ENCODE measurements at places on chromosomes 7 and 10. TPM values are rescaled to one million over a fixed set of nuclear protein-coding genes. Genes with fewer than 3 reads are reported as not detected.

- DNase-seq: no peak
These were observed 66.8 kb upstream of the DNAJB6 start for GRCh38 chr7:157270060-157270444.

GRCh38 chr10:24415455-24416125 is 206.7 kb downstream of the KIAA1217 start:
- DNase-seq: no peak

- no peak for DNase-seq
These were observed 105.9 kb downstream of the CPEB3 start for GRCh38 chr10:92184977-92185376.

DNA sequence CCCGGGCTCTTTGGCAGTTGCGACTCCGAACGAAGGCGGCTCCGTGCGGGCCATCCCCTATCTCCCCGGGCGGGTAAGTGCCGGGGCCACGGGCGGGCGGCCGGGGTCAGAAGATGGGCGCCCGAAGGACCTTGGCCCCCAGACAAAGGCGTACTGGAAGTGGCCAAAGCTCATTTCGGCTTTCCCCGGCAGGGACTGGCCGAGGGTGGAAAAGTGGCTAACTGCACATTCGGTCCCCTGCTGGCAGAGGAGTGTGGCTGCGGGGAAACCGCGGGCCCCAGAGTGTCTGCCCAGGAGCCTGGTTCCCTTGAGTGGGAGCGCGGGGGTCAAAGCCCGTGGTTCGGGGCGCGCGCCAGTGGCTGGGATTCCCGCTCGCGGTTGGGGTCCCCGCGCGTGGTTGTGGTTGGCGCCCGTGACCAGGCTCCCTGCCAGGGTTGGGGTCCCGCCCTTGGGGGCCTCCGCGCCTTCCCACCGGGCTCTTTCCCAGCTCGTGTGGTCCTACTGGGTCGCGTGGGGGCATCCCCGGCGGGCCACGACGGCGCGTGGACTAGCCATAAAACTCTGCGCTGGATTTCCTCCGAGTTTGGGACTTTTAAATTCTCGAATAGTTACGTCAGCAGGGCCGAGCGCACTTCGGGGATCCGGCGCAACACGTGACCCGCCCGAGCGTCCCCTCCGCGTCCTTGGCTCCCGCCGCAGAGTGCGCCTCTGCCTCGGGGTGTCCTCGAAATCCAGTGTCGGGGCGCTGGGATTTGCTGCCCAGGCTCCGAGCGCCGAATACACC is 124.4 kb downstream of the TACC2 start:
- DNase-seq: no peak

DNA sequence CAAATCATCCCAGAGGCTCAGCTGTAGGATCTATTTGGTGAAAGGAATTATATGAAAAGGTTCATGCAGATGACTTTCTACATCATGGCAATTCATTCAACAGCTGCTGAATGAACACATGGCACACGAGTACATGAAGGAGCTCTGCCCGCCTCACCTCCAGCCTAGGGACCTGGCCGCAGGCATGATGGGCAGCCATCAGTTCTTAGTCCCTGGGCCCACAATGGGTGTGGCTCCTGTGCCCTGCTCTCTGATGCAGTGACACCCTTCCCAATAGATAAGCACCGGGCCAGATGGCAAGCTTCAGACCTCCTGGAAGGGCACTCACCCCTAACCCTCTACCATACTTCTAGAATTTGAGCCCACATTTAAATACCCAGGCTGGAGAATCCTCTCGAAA is 3.5 kb downstream of the CHST15 start:
- no peak for DNase-seq

DNA sequence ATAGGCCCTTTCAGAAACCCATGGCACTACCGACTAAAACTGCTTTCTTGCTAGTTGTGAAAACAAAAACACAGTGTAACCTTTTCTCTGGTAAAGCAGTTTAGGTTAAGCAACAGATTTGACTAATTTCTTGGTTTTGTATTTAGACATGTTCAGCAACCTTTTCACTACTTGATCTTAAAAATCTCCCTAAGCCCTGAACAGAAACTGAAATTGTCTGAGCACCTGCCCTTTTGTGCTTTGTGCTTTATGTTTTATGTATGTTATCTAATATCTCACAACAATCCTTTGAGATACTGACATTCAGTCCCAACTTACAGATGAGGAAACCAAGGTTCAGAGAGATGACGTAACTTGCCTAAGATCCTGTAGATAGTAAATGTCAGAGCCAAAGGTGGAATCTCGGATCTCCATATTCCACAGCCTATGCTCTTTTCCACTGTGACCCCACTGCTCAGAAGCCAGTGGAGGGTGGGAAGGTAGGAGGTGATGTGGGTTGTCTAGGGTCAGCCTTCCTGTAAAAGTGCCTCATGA is 146.6 kb downstream of the LCOR start:
- DNase-seq: no peak

DNA sequence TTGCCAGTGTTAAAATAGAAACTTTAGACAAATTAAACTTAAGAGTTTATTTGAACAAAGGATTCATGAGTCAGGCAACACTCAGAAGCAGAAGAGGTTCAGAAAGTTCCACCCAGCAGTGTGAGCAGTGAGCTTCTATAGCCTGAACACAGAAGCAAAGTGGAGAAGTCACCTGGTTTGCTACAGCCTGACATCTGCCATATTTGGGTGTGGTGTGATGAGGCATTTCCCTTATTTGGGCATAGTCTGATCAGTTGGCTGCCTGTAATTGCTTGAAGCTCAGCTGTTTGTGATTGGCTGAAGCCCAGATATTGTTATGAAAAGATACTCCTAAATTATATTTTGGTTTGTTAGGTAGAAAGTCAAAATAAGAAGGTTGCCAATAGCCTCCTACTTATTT is 39.1 kb downstream of the VWC2 start:
- DNase-seq: no peak

- no peak for DNase-seq
These were observed 25.0 kb downstream of the SHH start for GRCh38 chr7:155787171-155787851.

- no peak for DNase-seq
These were observed 19.0 kb upstream of the COL1A2 start for GRCh38 chr7:94375691-94376090.

- DNase-seq: no peak
These were observed 690.8 kb downstream of the MAGI2 start for GRCh38 chr7:78762625-78763024.

DNA sequence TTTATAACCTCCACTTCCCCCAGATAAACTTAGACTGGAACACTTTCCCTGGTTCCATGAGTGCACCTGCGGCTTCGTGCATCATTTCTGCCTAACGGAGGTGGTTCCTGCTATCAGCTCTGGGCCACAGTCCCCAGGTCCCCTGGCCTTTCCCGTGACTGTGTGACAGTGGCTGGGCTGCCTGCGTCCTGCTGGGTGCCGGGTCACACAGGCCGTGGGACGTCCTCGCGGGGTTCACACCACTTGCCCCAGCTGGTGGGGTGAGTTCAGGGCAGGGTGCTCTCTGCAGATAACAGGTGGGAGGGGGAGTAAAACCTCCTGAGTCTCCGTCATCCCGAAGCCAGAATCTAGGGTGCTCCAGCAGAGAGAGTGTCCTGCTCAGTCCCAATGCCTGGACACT is 58.7 kb upstream of the CFAP46 start:
- DNase-seq: no peak

GRCh38 chr10:101380353-101381017 is 26.5 kb downstream of the BTRC start:
- DNase-seq: no peak

- no peak for DNase-seq
These were observed 97.9 kb upstream of the SH2B2 start for GRCh38 chr7:102188746-102189145.

DNA sequence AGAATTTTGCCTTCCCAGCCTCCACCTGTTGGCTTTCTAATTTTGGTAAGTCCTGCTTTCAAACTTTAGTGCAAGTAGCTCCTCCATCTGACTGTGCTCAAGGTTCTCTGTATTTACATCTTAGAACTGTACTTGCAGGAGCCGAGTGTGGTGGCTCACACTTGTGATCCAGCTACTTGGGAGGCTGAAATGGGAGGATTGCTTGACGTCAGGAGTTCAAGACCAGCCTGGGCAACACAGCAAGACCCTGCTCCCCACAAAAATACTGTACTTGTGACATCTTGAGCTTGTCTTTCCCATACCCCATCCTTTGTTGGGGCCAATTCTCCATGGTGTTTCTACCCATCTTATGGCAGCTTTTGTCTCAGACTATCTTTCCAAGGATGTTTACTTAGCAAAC is 4.7 kb upstream of the VDAC2 start:
- DNase-seq: no peak

DNA sequence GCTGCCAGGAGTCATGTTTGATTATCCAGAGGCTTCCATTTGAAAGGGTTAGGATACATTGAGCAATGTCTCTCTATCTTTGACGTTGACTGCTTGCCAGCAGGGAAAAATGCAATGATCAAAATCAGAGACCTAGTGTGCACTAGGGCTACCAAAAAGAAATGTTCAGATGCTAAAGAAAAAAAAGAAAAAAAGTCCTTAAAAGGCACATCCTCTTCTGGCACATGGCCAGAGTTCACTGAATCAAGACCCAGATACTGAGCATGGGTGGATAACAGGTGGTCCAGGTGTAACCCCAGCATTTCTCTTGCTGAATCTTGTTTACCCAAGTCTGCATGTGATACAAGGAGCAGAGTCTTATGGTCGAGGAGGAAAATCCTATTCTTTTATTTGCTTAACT is 899.3 kb downstream of the SORCS3 start:
- no peak for DNase-seq

DNA sequence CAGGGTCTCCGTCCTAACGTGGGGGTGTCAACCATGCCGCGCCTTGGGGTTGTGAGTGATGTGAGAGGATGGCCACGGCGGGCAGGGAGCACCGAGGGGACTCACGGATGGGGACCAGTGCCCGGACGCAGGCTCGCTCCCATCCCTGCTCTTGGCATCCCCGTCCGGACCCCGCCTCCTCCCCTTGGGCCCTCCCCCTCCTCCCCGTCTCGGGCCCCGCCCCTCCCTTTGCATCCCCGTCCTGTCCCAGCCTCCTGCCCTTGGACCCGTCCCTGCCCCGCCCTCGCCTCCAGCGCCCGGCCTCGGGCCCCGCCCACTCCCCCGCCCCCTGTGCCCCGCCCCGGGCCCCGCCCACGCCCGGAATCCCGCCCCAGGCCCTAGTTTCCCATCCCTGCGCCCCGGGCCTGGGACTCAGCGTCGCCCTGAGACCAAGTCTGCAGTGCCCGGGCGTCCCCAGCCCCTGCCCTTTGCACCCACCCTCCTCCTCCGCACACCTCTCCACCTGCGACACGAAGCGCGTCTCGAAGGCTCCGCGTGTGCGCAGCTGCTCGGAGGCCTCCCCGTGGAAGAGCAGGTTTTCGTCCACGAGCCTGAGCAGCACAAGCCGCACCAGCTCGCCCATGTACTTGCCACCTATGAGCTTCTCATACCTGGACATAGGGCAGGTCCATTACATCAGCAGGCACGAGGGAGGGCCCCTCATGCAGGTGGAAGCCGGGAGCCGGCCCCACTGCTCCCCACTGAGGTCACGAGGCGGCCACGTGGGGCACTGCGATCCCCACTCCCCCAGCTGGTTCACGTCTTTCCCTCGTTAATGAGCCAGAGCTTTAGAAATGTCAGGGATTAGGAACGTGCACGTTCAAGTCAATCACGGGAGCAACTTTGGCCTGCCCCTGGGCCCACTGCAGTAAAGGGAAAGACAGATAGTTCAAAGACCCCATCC is 5.1 kb upstream of the MYL7 start:
- DNase-seq: peak; percentile 74

The ANXA8 gene
- total RNA-seq: not detected

The TAS2R4 gene
- 1.0 TPM for total RNA-seq

The TMEM26 gene
- total RNA-seq: not detected

The HTR5A gene
- not detected for total RNA-seq

The JCAD gene
- 0.08 TPM for total RNA-seq

The ATXN7L1 gene
- 5.0 TPM for total RNA-seq
